Cortex of kidney (tissue), 1 donor: ENCODE measurements at places on chromosomes 3 and 15.

GRCh38 chr3:85164436-85164835 lies 205.6 kb downstream of the CADM2 start:
- no peak for DNase-seq

DNA sequence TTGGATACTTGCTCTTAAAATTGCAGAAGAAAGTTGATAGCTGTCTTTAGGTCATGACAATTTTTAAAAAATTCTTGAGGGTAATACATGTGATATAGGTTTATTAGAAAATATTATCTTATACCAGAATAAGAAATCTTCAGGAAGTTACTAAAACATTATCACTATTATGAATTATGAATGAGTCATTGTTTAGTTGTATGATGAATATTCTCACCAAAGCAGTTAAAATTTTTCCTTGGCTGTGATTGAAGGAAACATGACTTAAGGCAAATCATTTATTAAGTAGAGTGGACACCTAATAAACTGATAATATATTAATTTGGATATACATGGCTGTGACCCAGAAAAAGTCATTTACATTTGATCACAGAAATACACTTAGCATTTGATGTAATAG lies 30.1 kb downstream of the APPL1 start:
- no peak for DNase-seq

DNA sequence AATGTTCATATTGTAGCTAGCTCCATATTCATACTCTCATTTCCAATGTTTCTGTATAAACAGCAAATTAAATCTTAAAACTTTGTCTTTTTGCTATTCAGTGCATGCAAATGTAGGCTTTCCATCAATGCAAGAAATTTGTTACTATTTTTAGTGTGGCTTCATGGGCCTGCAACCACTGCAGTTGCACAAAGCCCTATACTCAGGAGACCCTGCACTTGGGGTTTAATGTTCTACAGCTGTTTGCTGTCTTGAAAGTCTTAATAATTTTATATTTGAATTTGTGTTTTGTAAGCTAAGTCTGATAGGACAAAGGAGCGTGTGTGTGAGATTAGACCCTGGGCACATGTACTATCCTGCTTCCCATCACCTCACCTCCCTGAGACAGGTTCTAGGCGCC lies 9.6 kb downstream of the PYDC2 start:
- DNase-seq: no peak

DNA sequence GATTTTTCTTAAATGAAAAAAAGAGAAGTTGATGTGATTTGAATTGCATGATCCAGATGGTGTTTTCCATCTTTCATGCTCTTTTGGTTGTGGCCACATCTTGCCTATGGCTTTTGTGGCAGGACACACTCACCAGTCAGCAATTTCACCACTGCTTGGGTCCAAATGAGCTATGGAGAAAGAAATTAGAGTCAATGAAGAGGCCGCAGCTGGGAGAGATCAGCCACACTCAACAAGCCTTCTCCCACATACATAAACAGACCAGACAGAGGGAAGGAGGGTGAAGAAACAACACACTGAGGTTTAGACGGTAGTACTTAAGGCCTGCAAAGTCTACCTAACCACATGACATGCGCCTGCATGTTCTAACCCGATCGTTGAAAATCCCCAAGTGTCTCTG lies 110.7 kb upstream of the CDIN1 start:
- DNase-seq: no peak

GRCh38 chr3:88988906-88989305 lies 118.5 kb upstream of the EPHA3 start:
- DNase-seq: no peak

DNA sequence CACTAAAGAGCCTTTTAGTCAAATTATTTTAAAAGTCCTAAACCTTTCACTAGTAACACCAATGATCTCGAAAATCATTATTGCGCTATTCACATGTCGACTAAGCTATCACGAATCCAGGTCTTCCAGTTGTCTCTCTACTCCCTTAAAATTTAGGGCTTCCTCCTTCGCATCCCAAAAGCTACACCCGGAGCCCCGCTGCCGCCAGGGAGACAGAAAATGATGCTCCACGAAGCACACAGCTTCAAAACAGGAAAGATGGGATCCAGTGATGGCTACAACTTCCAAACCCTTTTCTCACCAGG lies 253 bp downstream of the IFT80 start:
- DNase-seq: no peak

DNA sequence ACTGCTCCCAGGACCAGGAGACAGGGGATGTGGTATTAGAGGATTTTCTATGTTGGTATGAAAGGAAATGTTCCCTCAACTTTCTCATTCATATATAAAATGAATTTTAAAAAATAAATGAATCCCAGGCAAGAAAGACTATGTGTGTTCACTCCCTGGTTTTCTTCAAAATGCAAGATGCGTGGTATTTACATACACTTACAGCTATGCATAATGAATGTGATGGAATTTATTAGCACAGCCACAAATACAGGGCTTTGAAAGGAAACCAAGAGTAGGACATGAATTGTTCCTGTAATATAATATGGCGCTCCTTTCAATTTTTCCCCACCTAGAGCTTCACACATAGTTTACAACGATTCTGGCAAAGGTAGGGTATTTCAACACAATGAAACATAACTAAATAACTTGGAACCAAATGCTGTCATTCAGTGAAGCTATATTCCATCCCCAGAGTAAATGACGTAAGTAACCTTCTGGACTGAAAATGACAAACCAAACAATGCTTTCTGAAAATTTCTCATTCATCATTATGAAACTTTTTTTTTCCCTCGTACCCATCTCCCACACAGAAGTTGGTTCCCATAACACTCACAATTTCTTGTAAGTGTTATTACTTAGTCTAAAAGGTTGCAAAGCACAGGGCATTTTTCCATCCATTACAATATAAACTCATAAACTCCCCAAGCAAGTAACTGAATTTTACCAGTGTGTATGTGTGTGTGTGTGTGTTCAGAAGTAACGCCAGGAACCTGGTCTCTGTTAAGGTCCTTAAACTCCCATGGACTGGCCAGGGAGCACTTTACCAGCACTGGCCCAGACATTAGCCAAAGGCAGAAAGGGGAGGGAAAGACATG lies 41.8 kb downstream of the CBLB start:
- DNase-seq: no peak

DNA sequence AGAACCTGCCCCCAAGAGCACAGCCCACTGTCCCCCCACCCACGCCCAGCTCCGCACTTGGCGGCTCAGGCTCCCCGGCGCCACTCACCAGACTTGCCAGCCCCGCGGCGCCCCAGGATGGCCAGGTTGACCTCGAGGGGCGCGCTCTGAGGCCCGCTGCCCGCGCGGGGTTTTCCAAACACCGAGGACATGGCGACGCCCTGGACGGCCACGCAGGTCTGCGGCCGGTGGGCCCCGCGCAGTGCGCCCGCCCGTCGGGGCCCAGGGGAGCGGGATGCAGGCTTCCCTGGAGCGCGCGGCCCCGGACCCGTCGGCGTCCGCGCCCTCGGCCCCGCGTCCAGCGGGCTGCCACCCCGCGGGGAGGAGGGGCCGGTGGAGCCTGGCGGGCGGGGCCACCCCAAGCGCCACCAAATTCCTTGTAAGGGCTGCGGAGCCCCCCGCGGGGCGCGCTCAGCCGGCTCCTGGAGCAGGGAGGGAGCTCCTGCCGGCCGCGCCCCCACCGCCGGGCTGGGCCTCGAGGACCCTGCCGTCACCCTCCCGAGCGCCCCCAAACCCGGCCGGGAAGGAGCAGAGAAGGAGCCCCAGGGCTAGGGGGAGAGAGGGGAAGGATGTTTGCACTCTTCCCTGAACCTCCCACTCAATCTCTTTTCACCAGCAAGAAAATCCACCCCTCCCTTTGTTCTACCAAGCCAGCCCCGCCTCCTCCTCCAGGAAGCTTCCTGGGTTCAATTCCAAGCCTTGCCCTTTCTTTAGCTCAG lies at the start of gene RASL12:
Gene RASL12, minus strand, starts transcription at position 347 of the 758 bp plus-strand sequence. Its CDS starts 156 bp downstream, at position 191.
- no peak for DNase-seq

GRCh38 chr3:45211466-45212094 lies 14.5 kb downstream of the TMEM158 start:
- DNase-seq: no peak

GRCh38 chr3:29949131-29949530 lies 657.3 kb upstream of the TGFBR2 start:
- DNase-seq: no peak

GRCh38 chr3:112038863-112039262 lies 4.3 kb downstream of the TMPRSS7 start:
- DNase-seq: no peak

DNA sequence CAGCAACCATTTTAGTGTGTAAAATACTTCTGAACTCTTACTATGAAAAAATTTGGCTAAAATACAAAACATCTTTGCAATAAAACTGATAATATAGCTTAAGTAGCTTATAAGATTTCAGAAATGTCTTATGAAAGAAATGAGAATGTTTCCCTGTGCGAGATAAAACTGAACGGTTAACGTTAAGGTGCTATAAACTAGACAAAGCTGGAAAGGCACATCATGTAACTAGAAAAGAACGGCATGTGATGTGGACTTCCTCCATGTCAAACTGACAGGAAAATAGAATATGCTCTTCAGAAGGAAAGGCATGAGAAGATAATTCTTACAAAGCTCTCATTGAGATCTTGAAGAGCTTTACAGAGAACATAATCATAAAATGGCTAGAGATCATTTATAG lies 36.5 kb downstream of the NCK1 start:
- DNase-seq: no peak

DNA sequence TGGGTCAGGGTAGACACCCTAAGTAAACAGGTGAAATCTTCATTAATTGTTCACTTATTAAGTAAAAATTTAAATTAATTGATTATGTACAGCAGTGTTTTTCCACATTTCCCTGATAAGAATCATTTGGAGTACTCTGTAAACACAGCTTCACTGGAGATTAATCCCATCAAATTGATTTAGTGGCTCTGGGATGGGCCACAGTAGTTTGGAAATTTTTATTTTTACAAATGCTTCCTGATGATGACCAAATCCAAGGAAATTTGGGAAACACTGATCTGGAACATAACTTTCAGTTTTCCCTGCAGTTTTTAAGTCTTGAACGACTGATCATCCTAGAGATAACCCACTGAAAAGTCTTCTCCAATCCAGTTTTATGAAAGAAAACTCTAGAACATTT lies 18.8 kb upstream of the RPLP1 start:
- no peak for DNase-seq

GRCh38 chr3:194380326-194380725 lies 10.8 kb upstream of the LRRC15 start:
- DNase-seq: no peak

GRCh38 chr3:69231929-69232440 lies 109.6 kb upstream of the LMOD3 start:
- no peak for DNase-seq

- DNase-seq: no peak
Observed at GRCh38 chr15:57060799-57061198, 142.4 kb downstream of the TCF12 start.

GRCh38 chr15:94421706-94422105 lies 190.3 kb downstream of the MCTP2 start:
- DNase-seq: no peak

GRCh38 chr3:22713936-22714335 lies 489.2 kb upstream of the UBE2E2 start:
- no peak for DNase-seq

GRCh38 chr3:19543212-19543841 lies 390.7 kb downstream of the EFHB start:
- DNase-seq: no peak

DNA sequence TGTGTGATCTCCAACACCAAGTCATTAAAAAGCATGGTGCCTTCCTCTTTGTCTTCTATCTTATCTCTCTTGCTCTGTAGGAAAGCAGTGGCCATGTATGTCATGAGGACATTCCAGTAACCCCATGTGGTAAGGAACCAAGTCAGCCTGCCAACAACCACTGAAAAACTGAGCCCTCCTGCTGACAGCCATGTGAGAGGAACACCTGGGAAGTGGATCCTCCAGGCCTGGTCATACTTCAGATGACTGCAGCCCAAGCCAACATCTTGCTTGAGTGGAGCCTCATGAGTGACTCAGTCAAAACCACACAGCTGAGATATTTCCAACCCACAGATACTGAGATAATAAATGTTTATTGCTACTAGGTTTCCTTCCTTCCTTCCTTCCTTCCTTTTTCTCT lies 597.3 kb downstream of the ZIC1 start:
- DNase-seq: no peak

DNA sequence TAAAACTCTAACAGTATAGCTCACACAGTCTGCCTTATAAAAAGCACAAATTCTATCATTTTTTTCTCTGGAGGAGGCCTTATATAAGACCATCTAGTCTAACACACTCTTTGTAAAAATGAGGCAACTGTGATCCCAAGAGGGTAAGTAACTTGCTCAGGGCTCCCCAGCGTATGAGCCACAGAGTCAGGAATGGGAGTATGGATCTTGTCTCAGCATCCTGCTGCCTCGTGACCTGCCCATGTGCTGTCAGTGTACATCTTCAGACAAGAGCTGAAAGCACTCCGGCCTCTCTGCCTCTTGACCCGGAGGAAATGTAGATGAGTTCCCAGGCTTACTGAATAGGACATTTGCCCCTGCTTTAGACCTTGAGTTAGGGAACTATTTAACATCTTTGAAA lies 28.4 kb upstream of the MEF2A start:
- DNase-seq: no peak

GRCh38 chr15:35058534-35059054 lies 26.5 kb downstream of the NANOGP8 start:
- no peak for DNase-seq
